ENCODE measurements at places on chromosomes 12 and 14.

DNA sequence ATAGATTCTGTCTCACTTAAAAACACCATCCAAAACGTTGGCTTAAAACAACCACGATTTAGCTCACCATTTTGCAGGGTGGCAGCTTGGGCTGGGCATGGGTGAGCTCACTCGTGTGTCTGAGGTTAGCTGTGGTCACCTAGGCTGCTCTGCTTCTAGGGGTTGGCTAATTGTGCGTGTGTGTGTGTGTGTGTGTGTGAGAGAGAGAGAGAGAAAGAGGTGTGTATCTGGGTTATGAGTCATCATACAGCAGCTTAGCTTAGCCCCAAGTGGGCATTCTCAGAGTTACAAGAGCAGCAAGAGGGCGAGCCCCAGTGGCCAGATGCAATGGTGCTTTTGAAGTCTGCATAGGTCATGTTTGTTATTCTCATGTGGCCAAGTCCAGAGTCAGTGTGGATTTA lies 6.0 kb downstream of the FBXW8 start:
- peak; percentile 84 for DNase-seq

DNA sequence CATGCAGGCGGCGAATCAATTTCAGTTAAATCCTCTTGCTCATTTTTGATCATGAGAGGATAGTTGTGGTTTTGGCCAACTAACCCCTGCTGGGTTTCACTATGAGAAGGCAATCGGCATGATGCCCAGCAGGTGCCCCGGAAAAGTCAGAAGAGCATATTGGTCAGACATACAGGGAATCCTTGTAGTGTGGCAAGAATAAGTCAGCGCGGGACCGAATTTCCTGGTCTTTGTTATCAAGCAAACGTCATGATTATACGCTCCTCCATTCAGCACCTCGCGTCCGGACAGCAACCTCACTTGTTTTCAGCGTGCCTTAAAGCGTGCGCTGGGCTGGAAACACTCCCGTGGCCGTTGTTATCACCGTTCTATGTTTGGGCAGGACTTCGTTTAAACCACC lies 1.8 kb downstream of the TBC1D30 start:
- peak; percentile 19 for DNase-seq

DNA sequence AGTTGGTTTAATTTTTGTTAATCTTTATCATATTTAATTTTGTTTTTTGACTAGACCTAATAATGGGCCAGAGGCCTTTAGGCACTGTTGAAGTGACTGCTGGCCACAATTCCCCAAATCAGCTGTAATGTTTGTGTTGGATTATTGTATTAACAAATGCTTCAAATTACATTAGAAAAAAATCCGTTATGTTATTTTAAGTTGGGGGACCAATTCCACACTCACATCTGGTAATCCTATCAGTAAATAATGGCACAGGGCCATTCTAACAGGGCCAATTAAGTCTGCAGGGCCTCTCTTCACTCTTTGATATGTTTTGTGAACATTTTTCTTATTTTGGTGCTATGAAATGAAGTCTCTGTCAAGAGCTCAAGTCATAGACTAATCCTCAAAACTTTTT lies 39.6 kb downstream of the CHST11 start:
- DNase-seq, result no peak

DNA sequence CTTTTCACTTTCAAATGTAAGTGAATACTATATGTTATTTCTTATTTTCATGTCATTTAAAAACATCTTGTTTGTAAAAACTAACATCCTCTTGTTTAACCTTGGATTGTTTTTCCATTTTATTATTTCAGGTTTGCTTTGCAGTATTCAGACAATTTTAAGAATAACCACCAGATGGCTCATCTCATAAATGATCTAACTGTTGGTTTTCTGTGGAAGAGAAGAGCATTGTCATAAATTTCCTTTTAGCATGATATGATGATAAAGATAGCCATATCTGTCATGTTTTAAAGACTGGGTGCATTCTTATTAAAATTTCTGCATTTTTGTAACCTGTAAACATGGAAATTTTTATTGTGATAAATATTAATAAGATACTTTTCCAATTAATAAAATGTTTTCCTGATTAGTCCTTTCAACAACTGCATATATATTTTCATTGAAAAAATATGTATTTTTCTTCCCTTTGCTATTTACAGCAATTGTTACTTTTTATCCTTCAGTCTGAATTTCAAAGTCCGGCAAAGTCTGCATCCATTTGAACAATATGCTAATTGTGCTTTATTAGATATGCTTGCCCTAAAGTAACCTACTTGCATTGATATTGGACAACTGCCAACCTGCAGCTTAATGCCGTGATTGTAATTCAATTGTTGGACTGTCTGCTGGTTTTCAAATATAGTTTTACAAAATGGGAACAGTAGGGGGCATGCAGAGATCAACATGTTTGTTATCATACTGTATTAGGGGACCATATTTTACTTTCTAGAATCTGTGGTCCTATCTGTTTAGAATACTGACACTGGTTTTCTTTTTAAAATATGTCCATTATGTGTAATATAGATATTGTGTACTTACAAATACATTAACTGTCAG lies 163.4 kb downstream of the GARIN6 start:
- peak; percentile 20 for DNase-seq

- DNase-seq, result no peak
These were observed 15.9 kb downstream of the PLEKHG3 start for GRCh38 chr14:64720131-64720576.

- no peak for DNase-seq
These were observed 35.1 kb upstream of the RPL10L start for GRCh38 chr14:46686652-46687051.

- DNase-seq, result no peak
These were observed 314.3 kb upstream of the RTL1 start for GRCh38 chr14:101217616-101218371.

DNA sequence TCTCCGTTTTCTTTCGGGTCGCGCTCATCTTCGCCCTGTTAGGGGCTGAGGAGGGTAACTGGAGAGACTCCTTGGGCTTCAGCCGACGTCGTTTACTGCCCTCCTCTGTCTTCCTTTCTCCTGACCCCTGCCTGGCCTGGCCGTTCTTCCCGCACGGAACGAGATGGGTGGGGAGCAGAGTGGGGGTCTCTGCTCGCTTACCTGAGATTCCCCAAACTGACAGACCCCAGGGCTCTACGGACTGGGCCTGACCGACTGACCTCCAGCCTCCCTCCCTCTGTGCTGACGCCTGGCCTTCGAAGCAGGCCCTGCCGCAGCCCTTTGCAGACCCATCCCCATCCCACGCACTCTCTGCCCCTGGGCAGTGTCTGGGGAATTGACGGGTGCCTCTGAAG lies 439 bp downstream of the GOLGA5 start:
- no peak for DNase-seq

GRCh38 chr14:40859055-40859454 lies 747.6 kb upstream of the LRFN5 start:
- DNase-seq, result no peak

DNA sequence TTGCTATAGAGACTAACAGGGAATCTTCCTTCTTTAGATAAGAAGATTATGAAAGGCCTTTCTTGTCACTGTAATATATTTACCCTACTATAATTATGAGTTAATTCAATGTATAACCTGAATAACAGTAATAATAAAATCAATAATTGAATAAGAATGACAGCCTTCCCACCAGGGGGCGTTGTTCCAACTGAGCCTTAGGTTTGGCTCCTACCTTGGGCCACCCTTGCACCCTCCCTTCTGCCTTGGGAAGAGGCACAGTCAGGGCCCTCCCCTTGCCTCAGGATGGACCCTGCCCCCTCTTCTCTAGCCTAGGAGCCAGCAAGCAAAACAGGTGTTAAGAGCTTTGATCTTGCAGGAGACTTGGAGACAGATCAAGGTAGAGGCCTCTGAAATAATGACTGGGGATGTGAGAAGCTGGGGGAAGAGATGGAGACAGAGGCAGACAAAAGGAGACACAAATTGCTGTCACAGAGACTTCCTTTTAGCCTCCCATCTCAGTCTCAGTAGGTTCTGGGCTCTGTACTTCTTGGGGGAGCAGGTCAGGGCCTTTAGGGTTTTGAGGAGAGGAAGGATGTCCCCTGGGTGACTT lies 40.1 kb upstream of the CISTR start:
- peak; percentile 44 for DNase-seq

- DNase-seq, result no peak
These were observed 69.9 kb upstream of the FOXN3 start for GRCh38 chr14:89486961-89487360.

- DNase-seq, result no peak
These were observed 292.4 kb upstream of the PWP1 start for GRCh38 chr12:107393043-107393717.

DNA sequence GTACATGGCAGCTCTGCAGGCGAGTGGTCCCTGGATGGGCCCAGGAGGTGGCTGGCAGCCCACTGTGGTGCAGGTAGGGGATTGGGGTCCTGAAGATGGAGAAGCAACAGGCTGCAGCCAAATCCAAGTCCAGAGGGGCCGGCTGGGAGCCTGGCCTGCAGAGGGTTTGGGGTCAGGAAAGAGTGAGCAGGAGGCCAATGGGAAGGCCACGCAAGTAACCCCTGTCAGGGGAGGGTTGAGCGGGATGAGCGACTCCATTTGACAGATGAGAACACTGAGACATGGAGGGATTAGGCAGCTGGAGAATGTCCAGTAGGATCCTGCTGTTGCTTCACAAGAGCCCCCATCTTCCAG lies 136.0 kb downstream of the BCL11B start:
- no peak for DNase-seq

DNA sequence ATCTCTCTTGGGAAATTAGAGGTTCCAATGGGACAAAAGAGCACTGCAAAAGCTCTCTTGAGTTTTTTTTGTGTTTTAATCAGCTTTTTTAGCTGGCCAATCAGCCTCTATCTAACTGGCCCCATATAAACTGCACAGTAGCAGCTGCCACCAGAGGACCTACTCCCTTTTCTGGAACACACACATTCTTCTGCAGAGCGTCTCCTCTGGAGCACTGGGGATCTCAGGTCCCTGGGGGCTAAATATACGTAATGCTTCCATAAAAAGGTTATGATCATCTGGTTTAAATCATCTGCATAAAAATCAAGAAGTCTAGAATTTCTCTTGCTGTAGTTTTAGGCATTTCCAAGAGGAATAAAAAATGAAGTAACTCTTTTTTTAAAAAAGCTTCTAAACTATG lies 32.3 kb downstream of the TSPAN8 start:
- no peak for DNase-seq

GRCh38 chr12:56014205-56014604 lies 6.6 kb upstream of the IKZF4 start:
- peak; percentile 76 for DNase-seq

GRCh38 chr12:89307474-89308253 lies 44.6 kb downstream of the DUSP6 start:
- DNase-seq, result peak; percentile 12

DNA sequence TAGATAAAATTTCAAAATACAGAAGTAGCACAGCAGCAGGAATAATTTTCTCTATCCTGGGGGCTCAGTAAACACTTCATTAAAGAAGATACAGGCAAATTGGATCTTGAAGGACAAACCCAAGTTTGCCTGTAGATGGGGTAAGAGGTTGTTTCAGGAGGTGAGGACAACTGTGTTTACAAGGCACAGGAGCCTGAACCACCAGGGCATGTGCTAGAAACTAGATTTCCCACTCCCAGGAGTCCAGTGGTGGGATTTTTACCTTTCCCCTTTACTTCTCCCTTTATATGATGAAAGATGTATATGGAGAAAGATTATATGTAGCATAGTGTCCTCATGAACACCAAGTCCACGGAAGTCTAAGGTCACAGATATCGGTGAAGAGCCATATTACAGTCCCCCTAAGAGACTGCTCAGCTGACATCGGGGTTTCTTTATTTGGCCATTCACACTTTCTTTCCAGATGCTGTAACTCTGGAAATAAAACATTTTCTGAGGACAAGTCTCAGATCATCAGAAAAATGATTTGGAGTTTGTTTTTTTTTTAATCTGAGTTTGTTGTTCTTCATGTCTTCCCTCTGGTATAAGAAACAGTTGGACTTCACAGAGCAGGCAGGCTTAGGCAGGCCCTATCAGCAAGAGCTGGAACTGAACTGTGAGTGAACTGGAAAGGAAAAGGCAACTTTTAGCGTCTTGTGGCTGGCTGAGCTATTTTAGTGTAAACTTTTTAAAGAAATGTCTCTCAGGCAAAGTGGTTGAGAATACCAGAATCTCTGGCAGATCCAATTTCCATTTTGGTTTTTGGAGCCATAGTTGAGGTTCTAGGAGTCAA lies 8.0 kb upstream of the EVL start:
- no peak for DNase-seq

- no peak for DNase-seq
These were observed 34.9 kb upstream of the WSCD2 start for GRCh38 chr12:108094056-108094649.

- DNase-seq, result no peak
These were observed 10.1 kb downstream of the AKAP6 start for GRCh38 chr14:32339188-32339587.

- DNase-seq, result no peak
These were observed 76.4 kb upstream of the ANO4 start for GRCh38 chr12:100718187-100718586.

DNA sequence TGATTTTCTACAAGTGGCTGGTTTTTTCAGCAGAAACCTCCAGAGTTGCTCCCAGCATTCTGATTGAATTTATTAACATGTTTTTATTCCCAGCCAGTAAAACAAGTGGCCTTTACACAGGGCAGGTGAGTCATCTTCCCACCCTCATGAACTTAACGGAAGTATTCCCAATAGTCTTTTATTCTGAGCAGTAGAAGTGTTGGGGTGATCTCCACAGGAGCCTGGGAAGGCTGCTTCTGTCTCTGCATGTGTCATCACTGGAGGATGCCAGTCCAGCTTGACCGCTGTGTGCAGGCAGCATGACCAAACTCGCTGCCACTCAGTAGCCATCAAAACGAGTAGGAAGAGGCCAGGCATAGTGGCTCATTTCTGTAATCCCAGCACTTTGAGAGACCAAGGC lies 13.4 kb upstream of the DNAH10 start:
- DNase-seq, result no peak
